Left cardiac atrium (tissue), 4 donors: ENCODE measurements at places on chromosomes 1 and 21.

DNA sequence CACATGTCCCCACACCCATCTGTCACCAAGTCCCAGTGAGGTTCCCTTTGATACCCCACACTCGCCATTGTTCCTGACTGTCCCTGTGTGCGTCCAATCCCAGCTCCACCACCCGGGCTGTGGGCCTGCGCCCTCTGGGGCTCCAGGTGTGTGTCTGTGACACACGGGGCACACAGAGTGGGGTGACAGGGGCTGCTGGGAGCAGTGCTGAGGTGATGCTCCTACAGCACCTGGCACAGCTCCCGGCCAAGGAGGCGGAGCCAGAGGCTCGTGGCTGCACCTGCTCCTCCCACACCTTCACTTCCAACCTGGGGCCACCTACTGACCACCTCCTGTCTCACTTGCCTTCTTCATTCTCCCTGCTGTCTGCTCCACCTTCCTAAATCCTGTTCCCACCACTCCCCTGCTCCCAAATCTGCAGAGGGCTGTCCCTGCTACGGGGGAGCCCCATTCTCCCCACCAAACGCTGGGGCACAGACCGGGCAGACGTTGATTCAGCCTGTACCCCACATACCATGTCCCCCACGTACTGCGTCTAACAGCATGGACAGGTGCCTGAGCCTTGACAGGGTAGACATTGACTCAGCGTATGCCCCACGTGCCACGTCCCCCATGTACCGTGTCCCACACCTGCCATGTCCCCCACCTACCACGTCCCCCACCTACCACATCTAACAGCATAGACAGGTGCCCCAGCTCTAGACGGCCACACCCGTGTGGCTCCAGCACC lies 16.4 kb downstream of the WDR4 start:
- DNase-seq: no peak

- no peak for DNase-seq
Measured at GRCh38 chr1:55298167-55298894, 83.2 kb upstream of the USP24 start.

GRCh38 chr1:12230549-12231275 lies 882 bp downstream of the VPS13D start:
- peak; percentile 70 for DNase-seq

DNA sequence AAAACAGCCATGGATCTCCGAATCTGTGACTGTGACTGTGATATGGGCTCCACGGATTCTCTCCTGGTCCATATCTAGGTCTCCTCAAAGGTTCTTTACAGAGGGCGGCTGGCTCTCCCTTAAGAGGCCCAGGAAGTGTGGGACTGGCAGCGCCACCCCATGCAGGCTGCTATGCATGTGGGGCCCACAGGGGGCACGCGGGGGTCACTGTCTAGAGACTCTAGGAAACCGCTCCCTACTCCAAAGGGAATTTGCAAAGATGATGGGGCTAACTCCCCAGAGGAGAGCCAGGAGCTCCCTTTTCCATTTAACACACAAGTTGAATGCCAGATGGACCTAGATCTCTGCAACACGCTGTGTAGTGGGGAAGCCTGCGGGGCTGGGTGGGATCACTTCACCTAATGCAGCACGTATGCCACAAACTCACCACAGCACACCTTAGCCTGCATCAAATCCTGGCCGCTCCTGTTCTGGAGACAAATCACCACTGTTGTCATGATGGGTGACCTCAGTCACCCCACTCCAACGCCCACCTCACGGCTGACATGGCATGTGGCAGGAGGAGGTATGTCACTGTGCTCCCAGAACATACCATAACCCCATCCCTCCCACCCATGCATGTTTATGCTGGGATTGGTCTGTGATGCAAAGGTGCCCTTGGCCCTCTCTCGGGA lies 61.7 kb downstream of the SLC45A1 start:
- DNase-seq: no peak
